Heart right ventricle (tissue), 16 donors: ENCODE measurements at places on chromosomes 13 and 19. TPM values are rescaled to one million over a fixed set of nuclear protein-coding genes. Genes with fewer than 3 reads are reported as not detected.

- no peak for DNase-seq
Measured at GRCh38 chr13:30142486-30143211, 164.7 kb downstream of the KATNAL1 start.

- no peak for DNase-seq
Measured at GRCh38 chr19:18645035-18645511, 8.2 kb downstream of the KLHL26 start.

- DNase-seq, result no peak
Measured at GRCh38 chr13:91168386-91168711, 179.1 kb upstream of the MIR17HG start.

DNA sequence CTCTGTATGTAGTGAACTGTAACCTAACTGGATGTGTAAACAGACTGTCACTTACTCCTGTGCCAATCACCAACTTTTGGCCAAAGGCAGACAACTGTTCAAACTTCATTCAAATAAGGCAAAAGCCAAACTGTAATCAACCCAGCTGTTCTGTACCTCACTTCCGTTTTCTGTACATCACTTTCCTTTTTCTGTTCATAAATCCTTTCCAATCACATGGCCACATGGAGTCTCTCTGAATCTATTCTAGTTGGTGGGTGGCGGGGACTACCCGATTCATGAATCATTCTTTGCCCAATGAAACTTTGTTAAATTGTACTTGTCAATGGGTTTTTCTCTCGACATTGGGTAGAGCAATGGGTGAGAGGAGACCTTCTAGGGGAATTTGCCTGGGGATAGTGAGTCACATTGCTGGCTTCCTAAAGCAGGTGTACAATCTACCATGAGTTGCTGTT is 178.3 kb upstream of the RFC3 start:
- no peak for DNase-seq

- DNase-seq, result no peak
Measured at GRCh38 chr19:34316247-34316646, 48.7 kb upstream of the GPI start.

DNA sequence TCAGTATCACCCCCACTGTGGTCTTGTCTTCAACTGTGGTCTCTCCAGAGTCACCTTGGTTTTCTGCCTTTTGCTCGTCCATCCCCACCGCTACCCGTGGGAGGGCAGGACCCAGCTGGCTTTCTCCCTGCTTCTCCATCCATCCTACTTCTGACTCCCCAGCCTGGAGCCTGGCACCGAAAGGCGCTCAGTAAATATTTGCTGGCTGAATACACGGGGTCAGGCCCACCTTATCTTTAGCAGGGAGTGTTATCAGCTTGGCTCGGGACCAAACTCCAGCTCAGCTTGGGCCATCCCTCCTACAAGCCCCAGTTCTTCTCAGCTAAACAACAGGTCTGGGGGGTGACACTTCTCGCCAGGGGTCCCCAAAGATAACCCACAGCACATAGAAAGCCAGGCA is 62.0 kb upstream of the KLF2 start:
- DNase-seq, result no peak

SUGP2 gene
- total RNA-seq, result 66.5 TPM

ZSCAN4 gene
- 0.30 TPM for total RNA-seq

RFPL4AL1 gene
- total RNA-seq, result not detected

SPACA4 gene
- not detected for total RNA-seq

SLC25A42 gene
- 20.7 TPM for total RNA-seq

KCNJ14 gene
- total RNA-seq, result 0.13 TPM

ZNF296 gene
- total RNA-seq, result 0.23 TPM
